Activated CD8-positive, alpha-beta memory T cell treated with anti-CD3 and anti-CD28 coated beads for 4 hours (primary cell): ENCODE measurements at places on chromosomes 7 and 10.

- DNase-seq = no peak
These were observed 80.5 kb upstream of the TAS2R16 start for GRCh38 chr7:123075838-123076467.

DNA sequence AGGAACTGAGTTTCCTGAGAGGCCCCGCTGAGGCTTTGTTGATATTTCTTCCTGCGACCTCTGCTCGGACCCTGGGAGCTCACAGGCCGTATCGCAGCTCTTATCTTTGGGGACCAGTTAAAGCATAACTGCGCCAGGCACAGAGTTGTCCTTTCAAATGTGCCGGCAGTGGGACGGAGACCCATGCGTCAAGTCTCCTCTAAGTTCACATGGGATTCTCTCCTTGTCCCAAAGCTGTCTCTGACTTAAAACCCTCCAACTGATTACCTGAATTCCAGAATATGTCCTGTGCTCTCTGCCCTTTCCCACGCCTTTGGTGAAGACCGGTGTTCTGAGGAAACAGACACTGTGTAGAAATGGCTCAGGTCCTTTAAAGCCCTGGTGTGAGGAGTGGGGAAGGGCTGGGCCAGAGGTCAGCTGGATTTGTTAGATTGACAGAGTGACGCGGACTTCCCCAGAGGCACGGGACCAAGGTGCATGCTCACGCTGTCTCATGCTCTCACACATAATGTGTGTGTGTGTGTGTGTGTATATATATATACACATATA lies 169.8 kb downstream of the EGFR start:
- DNase-seq = no peak

- DNase-seq = no peak
These were observed 873.7 kb downstream of the NXPH1 start for GRCh38 chr7:9307131-9307530.

DNA sequence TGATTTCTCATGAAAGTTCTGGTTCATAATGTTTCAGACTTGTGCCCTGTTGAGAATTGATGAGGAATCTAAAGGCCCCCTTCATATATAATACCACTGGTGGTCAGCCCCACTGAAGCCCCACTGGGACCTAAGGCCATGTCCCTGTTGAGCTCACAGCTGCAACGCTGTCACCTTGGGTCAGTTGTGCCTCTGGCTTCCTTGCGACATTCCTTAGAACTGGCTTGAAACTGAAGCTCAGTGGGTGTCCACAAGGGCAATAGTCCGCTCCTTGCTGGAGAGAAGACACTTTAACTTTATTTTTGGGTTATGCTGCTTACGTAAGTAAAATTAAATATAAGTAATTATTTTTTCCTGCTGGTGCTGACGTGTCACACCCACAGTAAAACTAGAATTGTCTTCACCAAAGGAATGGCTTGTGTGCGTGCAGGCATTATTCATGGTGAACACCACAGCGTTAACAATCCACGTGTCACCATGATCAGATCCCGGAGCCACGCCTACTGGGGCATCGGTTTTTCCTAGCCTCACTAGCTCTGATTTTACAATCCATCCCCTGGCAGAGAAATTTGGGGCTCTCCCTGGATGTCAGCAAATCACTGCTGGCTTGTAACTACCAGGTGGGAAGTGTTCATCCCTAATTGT lies 66.5 kb downstream of the BICC1 start:
- DNase-seq = no peak

DNA sequence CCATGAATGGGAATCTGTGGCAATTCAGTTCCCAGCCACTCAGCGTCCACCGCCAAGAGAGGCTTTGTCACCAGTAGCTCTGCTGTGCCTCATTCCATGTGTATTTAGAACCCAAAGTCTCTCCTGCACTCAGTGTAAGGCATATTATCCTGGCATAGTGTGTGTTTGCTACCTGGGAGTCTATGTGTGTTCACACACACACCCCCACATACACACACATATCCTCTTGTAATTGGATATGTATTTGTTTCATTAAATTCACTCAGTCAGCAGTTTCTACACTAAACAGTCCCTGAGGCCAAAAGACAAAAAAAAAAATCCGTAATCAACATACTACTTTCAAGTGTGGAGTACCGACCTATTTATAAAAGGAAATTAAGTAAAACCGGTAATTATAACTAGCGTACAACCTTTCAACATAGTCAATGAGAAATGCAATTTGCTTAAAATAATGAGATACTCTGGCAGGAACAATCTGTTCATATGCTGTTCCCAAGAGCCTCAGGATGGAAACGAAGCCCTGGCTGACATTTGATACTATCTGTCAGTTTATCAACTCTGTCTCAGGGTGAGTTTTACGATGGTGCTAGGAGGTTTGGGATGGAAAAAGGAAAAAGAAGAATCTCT lies 425.8 kb upstream of the CELF2 start:
- DNase-seq = no peak

DNA sequence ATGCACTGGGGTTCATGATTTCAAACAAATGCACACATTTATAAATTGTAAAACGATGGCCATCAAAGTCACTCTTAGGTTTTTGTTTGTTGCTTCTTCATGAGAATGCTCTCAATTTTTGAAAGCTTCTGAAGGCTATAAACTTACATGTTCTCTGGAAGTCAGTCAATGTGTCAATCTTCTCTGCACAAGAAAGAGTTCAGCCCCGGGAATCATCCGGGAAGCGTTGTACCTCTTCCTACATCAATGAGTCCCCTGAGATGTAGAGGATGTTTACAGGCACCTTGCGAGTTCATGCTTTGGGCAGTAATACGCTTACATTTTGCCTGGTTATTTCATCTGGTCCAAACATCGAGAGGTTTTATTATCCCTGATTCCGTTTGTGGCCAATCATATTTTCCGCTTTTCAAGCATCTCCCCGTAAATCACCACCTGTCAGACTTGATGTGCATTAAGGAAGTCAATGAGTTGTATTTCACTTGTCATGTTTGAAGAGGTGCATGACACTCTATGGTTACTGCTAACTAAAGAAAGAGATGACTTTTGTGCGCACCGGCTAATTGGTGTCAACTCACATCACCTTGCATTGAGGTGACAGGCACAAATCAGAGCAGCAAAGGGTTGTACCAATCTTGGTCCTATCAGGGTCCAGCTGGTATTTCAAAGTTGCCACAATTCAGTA lies 750.7 kb downstream of the SORCS3 start:
- DNase-seq = no peak

DNA sequence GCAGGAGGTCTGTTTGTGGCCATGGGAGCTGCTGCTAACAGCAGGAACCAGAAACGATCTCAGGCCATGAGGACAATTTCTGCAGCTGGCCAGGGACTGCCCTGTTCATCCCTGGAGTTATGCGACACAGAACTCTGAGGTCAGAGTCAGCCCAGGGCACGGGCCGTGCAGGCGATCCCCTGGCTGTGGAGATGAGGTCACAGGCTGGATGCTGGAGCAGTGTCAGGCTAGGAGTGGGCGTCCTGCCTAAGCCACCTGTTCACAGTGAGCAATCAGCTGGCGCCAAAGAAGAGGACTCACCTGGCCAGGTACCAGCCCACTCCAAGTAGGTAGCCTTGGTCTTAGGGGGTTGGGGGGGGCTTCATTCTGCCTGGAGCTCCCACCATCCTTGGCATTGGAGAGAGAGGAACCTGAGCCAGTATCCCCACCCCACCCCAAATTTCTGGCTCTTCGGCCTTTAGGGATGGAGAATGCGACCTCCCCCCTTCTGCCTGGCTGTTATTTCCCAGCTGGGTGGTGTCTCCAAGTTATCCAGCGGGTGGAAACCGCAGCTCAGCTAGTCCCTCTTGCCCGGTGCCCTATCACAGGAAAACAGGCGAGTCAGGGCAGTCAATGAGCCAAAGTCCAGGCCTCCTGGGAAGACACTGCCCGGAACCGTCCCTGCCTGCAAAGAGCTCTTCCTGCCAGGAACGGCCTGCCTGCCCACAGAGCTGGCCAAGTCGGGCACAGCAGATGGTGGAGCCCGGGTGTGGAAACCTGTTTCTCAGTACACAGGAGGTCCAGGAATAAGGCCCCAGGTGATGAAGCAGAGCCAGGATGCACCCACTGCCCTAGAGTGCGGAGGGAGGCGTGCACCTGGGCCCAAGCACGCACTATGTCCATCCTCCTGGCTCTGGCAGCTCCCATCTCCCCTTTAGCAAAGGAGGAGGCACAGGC lies 1.8 kb upstream of the TTYH3 start:
- DNase-seq = no peak

DNA sequence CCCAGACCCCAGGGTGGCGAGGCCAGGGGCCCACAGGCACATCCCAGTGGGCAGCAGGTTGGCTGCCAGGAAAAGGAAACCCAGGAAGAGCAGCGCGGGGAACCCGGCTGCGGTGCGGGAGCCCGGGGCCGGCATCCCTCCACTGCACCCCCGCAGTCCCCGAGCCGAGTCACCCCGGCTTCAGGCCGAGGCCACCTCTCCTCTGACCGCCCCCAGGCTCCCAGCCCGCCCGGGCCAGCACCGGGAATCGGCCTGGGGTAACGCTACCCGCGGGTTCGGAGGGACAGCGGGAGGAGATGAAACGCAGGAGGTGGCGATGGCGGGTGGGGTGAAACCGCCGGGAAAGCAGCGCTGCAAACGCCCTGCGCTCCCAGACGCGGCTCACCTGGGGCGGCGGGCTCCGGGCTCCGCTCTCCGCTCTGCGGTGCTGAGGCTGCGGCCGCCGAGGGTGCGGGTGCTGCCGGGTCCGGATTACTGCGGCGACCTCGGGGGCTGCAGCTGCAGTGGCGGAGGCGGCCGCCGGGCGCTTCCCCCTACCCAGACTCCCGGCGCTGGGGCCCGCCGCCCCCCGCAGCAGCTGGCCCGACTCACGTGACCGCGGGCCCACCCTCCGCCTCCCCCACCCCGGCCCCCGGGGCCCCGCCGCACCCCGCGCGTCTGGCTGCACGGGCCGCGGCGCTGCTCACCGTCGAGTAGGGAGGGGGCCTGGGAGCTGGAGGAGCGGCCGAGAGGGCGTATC lies at the start of gene SCRN1:
TSS of gene SCRN1 (minus strand) at position 545 of the 739 bp plus-strand sequence. CDS start 20,734 bp downstream, outside the sequence.
- DNase-seq = no peak

DNA sequence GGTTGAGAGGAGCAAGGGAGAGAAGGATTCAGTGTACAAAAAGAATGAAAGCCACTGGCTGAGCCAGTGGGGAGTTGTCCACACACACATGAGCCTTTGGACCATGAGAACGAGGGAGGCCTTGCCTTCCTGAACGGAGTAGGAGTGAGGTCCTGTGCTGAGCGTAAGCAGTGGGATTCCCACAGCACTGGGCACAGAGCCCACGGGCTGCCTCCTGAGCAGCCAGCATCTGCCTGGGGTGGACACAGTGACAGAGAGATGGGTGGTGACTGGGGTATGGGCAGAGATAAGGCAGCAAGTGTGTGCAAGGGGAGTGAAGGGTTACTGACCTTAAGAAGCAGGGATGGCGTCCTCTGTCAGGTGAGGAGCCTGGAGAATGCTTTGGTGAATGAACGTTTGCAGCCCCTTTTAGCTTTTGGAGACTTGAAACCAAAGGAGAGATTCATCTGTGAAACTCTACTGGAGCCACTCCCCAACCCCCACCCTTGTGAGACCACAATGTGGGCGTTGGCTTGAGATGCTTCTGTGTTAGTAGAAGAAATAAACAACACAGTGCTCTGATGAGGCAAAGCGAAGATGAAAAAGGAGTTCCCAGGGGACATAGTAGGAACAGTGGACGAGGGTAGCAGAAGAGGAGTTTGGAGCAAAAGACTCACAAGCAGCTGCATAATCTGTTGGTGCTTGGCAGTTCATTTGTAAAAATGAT lies 56.5 kb downstream of the FIGNL1 start:
- no peak for DNase-seq

GRCh38 chr7:123645516-123645915 lies 10.2 kb upstream of the LMOD2 start:
- DNase-seq = no peak

DNA sequence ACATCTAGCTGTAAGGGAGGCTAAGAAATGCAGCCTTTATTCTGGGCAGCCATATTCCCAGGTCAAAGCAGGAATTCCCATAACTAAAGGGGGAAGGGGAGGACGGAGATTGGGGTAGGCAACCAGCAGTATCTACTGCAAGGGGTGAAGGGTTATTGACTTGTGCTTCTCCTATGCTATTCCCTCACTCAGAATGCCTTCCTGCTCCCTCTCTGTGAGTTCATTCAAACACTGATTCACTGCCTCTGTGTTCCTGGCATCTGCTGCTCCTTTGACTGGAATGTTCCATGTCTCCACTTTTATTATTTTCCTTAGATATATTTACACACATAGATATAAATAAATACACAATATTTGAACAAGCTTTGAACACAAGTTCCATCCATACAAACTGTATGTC lies 11.1 kb downstream of the HTR7 start:
- no peak for DNase-seq

GRCh38 chr7:97006055-97006815 lies 882 bp downstream of the DLX6 start:
- DNase-seq = no peak

DNA sequence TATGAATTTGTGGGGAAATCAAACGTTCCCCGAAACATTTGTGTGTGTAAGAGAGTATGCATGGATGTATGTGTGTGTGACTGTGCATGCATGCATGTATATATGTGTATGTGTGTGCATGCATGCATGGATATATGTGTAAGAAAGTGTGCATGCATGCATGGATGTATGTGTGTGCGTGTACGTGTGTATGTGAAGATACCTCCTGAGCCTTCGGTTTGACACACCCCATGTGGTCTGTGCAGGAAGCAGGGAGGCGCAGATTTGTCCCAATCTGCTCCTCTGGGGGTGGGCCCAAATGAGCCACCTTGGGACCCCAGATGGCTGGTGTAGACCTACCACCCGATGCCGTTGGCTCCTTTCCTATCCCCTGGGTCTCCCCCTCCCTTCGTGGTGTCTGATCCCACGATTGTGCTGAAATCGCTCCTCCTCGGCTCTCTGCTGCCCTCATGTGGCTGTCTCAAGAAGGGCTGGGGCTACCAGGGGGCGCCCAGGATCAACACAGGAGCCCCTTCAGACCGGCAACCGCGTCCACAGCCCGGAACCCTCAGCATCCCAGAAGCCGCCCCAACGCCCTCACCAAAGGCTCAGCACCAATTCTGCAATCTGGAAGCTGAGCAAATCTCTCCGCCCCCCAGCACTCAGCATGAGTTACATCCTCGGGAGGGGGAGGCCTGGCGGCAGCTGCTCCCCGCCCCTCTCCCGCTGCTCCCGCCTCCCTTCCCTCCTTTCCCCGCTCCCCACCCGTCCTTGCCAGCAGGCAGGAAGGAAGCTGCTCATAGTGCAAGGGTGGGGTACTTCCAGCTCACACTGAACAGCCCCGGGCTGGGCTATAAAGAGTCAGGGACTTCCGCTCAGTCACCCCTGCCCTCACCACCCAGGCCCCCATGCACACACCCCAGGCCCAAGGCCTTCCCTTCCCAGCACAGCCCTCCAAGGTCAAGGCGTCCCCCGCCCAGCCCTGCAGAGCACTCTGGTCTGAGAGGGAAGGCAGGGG lies 2.3 kb upstream of the NOS3 start:
- DNase-seq = no peak

GRCh38 chr7:69105092-69105491 lies 493.2 kb upstream of the AUTS2 start:
- no peak for DNase-seq

GRCh38 chr7:150848561-150849115 lies 3.7 kb upstream of the AOC1 start:
- no peak for DNase-seq
